Cortex of kidney (tissue), 1 donor: ENCODE measurements at places on chromosomes 1 and 21.

GRCh38 chr1:224860488-224861338 lies 68.8 kb upstream of the DNAH14 start:
- no peak for DNase-seq

DNA sequence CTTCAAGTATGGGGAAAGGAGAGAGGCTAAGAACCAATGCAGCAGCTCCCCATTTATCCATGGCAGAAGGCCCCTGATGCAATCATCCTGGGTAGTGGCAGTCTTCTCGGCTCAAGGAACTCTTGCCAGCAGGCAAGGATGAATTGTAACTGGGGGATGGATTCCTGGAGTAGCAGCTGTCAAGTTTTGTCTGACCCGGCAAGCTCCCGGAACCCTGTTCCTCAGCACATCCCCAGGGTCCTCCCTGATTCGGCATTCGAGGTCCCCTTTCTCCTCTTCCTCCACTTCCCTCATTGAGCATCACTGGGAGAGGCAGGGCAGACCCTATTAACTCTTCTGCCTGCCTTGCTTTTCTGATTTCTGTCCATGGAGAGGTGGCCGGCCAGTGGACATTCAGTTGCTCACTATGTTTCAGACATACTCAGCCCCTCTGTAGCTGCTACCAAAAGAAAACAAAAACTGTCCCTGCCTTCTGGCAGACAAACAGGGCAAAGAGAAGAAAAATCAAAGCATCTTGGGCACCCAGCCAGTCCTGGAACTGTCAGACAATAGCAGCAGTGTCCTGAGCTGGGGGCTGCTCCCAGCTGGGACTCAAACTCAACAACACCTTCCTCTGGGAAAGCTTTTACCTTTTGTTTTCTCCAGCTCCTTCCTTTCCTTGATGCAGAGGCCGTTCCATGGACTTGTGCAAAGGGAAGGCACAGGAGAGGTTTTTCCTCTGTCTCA lies 5.6 kb upstream of the PTCH2 start:
- DNase-seq, result no peak

DNA sequence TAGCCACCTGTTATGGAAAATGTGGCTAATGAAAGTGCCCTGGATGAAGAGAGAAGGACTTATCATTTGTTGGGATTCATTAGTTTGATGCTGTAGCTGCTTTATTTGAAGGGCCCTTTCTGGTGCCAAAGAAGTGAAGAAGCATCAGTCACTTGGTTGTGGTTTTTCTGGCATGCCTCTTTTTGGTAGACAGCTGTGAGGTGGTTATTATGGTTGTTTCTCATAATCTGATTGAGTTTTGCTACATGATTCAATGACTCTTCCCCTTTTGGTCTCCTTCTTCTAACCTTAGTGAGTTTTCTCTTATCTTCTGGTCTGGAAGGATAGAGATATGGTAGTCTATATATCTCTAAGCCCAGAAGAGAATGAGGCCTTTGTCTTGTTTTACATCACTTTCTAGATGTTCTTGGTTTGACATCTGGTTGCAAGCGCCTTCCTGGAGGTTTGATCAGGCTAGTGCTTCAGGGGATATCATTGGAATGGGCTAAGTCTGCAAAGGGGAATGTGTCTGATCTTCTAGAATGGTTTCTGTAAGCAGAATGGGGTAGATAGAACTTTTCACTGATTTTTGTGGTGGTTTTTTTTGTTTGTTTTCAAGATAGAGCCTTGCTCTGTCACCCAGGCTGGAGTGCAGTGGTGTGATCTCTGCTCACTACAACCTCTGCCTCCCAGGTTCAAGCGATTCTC lies 26.0 kb downstream of the ARID1A start:
- DNase-seq, result no peak

DNA sequence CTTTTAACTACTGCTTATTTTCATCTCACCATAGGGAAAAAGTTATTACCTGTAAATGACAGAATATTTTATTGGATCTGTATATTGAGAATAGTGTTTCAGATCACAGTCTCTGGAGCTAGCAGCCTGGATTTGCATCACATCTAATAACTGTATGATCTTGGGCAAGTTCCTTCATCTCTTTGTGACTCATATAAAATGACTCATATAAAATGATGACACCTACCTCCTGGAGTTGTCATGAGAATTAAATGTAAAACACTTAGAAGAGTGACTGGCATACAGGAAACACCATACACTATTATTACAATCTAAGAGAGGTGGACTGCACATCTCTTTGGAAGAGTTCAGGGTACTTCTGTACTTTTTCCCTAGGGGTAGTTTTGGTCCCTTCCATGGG lies 421.3 kb downstream of the NEGR1 start:
- no peak for DNase-seq

- no peak for DNase-seq
These were observed 95.0 kb upstream of the C1orf105 start for GRCh38 chr1:172325531-172325930.

DNA sequence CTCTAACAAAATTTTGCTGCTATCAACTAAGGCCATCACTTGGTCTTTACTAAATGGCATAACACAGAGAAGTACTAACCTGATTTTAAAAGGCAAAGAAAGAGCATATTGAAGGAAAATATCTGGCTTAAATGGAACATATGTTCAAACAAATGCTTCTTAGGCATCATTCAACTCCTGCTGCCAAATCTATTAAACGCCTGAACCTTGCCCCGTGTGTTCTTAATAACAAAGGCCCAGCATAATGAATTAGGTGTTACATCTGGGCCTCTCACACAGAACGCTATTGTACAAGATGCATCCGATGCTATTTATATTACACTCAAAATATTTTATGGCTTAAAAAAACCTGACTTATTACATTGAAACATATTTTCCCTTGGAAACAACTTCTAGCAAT lies 48.4 kb downstream of the B3GALNT2 start:
- DNase-seq, result no peak

- DNase-seq, result no peak
These were observed 223.0 kb upstream of the NR5A2 start for GRCh38 chr1:199804526-199804925.

DNA sequence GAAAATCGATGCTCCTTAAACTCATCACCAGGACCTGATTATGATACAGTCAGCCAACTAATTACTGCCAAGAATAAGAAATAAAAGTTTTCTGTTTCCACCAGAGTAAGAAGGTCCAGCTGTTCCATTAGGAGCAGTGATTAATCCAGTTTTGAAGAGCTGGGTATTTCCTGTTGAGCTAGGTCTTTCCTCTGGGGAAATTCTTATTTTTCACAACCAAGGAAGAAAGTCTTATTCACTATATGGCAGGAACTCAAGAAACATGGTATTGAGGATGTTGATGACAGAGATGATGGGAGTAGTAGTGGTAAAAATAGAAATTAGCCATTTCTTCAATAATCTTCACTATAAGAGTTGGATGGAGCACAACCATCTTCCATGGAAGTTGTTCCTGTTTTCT lies 374.6 kb upstream of the RUNX1 start:
- DNase-seq, result no peak
